Hematopoietic multipotent progenitor cell treated with erythropoietin and hydrocortisone succinate and interleukin-3 and kit ligand, for 6 days (in vitro differentiated cells): ENCODE measurements at places on chromosomes 1 and 21.

DNA sequence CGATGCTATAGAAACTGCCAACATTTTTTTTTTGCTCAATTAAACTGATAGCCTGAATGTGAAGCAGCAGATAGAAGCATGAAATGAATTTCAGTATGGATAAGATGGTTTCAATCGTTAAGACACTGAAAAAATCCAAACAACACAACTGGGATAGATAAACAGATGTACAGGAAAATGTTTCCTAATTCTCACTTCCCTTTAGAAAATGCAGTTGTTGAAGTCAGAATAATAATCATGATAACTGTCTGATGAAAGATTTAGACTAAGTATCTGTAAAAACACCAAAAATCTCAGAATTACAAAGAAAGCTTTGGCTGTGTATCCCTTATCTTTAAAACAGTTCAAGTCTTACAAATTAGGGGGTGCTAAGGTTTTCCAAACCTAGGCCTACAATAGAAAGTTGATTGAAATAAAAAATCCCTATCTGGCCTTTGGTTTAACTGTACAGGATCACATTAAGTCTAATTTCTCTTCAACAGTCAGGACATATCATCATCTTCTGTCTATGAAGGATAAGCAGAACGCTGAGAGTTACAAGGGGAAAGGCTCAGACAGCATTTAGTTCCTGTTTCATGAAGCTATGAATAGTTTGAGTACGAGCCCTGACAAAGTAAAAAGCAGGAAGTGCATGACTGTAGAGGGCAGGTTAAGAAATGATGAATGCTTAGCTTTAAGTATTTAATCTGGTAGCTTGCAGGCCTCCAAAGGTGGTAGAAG is 203.2 kb downstream of the APP start:
- peak; percentile 64 for DNase-seq

GRCh38 chr1:8018492-8019228 is 7.4 kb downstream of the ERRFI1 start:
- DNase-seq, result no peak

- peak; percentile 97 for DNase-seq
Measured at GRCh38 chr1:161013488-161014230, 7.3 kb downstream of the F11R start.

DNA sequence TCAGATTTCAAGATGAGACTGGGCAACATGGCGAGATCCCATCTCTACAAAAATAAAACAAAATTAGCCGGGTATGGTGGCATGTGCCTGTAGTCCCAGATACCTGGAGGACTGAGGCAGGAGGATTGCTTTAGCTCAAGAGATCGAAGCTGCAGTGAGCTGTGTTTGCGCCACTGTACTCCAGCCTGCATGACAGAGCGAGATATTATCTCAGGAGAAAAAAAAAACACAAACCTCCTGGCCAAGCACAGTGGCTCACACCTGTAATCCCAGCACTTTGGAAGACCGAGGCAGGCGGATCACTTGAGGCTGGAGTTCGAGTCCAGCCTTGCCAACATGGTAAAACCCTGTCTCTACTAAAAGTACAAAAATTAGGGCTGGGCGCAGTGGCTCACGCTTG is 42.8 kb downstream of the XKR8 start:
- DNase-seq, result no peak

GRCh38 chr1:157095091-157095490 is 4.5 kb downstream of the ETV3L start:
- DNase-seq, result no peak

GRCh38 chr1:40861224-40862003 is 749 bp downstream of the CITED4 start:
- DNase-seq, result peak; percentile 62

DNA sequence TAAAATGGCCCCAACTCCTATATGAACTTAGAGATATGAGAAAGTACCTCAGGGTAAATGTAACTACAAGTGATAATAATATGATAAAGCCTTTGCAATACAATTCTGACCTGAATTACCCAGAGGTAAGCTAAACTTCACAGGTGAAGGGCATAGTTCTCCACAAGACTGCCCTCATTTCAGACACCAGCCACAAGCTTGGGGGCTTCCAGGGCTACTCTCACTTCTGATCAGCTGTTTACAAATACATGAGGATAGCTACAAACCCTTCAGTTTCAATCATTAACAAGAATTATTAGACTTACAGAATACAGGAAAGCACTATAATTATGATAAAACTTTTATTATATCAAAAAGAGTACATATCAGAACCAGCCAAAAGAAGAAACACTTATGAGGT is 18.7 kb upstream of the DPH5 start:
- no peak for DNase-seq

- DNase-seq, result peak; percentile 81
Measured at GRCh38 chr1:150186789-150187559, 37.3 kb downstream of the PLEKHO1 start.

- peak; percentile 66 for DNase-seq
Measured at GRCh38 chr21:34952701-34953100, 96.4 kb downstream of the RUNX1 start.

DNA sequence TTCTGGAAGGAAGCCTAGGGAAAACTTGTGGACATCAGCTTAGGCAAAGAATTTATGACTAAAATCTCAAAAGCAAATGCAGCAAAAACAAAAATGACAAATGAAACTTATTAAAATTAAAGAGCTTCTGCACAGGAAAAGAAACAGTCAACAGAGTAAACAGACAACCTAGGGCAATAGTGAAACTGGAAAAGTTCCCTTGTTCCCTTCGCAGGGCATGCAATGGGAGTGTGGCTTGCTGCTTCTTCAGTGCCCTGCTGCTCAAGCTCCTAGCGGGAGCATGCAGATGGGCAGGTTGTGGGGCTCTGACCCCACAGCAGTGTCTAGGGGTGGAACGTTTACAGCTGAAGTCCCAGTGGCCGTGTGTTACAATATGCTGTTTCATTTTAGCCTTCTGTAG is 1797.4 kb downstream of the NCAM2 start:
- no peak for DNase-seq

- no peak for DNase-seq
Measured at GRCh38 chr1:168092566-168093355, 44.0 kb downstream of the GPR161 start.

- DNase-seq, result no peak
Measured at GRCh38 chr1:185406006-185406690, 89.1 kb upstream of the IVNS1ABP start.
